Dermis microvascular lymphatic vessel endothelial cell (primary cell): ENCODE measurements at places on chromosomes 7 and 10. TPM values are rescaled to one million over a fixed set of nuclear protein-coding genes. Genes with fewer than 3 reads are reported as not detected.

DNA sequence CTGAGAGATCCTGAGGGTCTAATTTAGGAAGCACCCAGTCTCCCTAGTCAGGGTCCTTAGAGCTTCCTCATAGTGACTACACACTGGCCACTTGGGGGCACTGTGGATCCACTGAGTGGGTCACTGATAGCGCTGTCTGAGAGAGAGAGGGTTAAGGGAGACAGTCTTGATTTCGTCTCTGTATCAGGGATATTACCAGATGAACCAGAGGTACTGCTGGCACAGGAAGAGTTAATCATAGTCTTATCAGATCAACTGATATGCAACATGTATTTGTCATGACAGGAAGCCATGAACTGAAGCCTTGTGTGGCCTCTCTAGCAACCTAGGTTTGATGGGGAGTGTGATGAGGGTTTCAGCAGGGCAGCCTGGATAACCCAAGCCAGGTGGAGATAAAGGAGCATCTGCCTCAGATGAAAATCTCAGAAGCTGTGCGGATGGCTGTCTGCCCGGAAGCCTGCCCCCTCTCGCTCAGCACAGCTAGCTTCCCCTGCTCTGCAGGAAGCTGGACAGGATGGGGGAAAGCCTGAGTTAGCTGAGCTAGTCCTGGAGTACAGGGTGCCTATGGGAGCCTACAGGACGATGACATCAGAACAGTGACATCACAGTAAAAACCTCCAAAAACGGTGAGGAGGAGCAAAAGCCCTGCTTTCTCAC is 214.0 kb upstream of the PRSS1 start:
- DNase-seq = peak; percentile 84

Gene WASHC2C
- 24.5 and 26.6 TPM in 2 replicates for total RNA-seq

DNA sequence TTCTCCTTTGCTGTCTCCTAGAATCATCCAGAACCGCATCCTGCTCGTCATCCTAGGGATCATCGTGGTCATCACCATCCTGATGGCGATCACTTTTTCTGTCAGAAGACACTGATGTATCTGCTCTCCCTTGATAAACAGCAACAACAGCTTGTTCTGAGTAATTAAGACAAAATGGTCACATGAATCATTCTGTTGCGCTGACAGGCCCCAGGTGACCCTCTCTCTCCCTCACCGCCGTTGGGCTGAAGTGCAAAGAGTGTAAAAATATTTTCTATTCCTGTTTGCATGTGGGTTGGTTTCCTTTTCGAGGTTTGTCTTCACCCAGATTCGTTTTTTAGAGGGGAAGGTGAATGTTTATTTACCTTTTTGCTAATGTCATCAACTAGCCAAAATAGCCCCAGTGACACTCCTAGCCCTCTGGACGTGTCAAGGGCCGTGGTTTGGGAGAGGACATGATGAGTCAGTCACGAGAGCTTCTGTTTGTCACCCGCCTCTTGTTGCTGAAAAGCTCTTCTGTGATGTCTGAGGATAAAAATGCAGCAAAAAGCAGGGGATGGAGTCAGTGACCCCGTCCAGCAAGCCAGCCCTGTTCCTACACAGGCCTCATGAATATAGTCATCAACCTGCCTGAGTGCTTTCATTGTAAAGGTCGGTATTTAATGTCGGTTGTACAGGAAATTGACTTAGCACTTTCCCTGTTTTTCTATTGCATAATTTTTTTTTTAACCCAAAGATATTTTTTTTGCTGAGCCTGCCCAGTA is 134.6 kb upstream of the TCF7L2 start:
- peak; percentile 77 for DNase-seq

- DNase-seq = no peak
These were observed 3.6 kb upstream of the TBC1D12 start for GRCh38 chr10:94398762-94399161.

Gene PRLHR
- total RNA-seq = not detected in 2 replicates

- no peak for DNase-seq
These were observed 39.5 kb downstream of the GALNT17 start for GRCh38 chr7:71171476-71171875.

- no peak for DNase-seq
These were observed 335.6 kb downstream of the ADK start for GRCh38 chr10:74486659-74487058.

- no peak for DNase-seq
These were observed 166.1 kb downstream of the PRKAG2 start for GRCh38 chr7:151710646-151711434.

DNA sequence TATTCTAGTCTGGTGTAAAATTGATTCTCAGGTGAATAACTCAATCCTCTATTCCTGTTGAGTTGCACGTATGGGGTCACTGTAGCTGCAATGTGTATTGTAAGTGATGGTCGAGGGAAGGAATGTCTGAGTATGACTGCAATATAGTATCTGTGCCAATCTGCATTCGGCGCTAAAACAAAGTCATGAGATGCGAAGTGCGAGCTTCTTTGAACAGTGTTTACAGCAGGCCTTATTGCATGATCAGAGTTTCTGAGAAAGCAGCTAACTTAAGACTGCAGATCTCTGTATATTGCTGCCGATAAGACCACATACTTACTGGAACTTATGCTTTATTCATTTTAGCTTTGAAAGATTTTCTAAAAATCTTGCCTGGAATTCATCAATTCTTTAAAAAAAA is 341.7 kb upstream of the BMPER start:
- no peak for DNase-seq

GRCh38 chr7:117405519-117405918 is 21.8 kb downstream of the ASZ1 start:
- DNase-seq = no peak

DNA sequence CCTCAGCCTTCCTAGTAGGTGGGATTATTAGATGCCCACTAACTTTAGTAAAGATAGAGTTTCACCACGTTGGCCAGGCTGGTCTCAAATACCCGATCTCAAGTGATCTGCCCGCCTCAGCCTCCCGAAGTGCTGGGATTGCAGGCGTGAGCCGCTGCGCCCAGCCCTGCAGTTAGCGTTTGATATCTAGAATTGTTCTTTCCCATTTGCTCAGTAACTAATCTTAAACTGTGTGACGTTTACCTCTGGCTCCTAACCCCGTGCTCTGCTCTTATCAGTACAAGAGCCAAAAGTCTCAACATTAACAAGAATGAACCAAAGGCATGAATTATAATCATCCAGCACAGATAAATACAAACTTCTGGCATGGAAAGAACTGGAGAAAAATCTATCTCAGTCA is 47.4 kb downstream of the IGF2BP3 start:
- no peak for DNase-seq

Gene POM121C
- total RNA-seq = 4.5 and 7.0 TPM in 2 replicates

Gene AKR1C2
- 22.7 and 53.6 TPM in 2 replicates for total RNA-seq

Gene IFIT1B
- not detected in 2 replicates for total RNA-seq

Gene HPSE2
- under 0.01 TPM in 1 of 2 replicates, not detected in the other for total RNA-seq

- DNase-seq = no peak
These were observed 115.9 kb downstream of the TCERG1L start for GRCh38 chr10:131195558-131196159.

GRCh38 chr7:7639847-7640220 is 718 bp upstream of the UMAD1 start:
- peak; percentile 33 for DNase-seq

DNA sequence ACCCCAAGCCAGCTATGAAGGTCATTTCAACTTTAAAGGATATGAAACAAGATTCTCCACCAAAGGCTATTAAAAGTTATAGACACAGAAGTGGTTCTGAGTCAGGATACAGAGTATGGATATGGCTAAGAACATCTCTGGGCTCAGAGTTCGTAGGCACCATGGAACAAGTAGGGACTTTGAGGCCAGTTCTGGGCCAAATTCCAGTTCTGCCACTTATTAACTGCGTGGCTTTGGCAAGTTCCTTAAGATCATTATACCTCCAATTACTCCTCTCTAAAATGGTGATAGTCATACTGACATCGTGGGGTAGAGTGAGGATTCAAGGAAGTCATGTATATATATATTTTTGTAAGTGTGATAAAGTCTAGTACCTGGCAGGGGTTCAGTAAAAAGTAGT is 105.8 kb upstream of the NFE2L3 start:
- no peak for DNase-seq

GRCh38 chr10:7260412-7260900 is 150.4 kb downstream of the SFMBT2 start:
- peak; percentile 46 for DNase-seq

GRCh38 chr10:121245754-121246153 is 352.5 kb downstream of the FGFR2 start:
- DNase-seq = no peak

Gene FAM237B
- total RNA-seq = not detected in 2 replicates

DNA sequence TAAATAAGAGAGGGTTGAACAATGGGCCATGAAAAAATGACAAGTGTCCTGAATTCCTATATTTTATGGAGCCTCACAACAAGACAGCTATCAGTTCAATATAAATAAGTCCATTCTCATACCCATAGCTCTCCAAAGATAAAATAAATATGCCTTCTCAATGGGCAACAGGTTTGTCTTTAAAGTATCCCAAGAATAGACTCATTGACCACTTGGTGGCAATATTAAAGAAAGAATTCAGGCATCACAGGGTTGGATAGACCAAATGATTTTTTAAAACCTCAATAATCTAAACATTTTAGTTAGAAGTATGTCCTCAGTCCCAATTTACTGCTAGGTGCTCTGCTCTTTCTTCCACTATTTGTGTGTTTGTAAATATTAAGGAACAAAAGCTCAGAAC is 165.1 kb upstream of the WNT16 start:
- DNase-seq = no peak

DNA sequence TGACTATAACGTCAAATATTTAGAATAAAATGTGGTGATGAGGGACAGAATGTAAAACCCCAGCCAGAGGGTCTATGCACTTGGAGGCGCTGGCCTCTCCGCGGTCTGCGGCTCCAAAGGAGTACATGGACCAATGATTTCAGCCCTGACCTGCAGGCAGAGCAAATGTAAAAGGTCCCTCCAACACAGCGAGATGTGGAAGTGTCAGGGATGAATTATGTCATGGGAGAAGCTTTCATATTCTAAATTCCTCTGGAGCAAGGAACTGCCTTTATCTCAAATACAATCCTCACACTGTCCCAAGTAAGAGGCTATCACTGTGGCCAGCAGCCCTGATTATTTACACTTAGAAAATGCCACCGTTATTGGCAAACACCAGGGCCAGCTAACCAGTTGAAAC is 139.4 kb downstream of the GFRA1 start:
- no peak for DNase-seq

Gene CLDN4
- under 0.01 and 0.25 TPM in 2 replicates for total RNA-seq

GRCh38 chr7:30029696-30030095 is 1.5 kb downstream of the PLEKHA8 start:
- no peak for DNase-seq

DNA sequence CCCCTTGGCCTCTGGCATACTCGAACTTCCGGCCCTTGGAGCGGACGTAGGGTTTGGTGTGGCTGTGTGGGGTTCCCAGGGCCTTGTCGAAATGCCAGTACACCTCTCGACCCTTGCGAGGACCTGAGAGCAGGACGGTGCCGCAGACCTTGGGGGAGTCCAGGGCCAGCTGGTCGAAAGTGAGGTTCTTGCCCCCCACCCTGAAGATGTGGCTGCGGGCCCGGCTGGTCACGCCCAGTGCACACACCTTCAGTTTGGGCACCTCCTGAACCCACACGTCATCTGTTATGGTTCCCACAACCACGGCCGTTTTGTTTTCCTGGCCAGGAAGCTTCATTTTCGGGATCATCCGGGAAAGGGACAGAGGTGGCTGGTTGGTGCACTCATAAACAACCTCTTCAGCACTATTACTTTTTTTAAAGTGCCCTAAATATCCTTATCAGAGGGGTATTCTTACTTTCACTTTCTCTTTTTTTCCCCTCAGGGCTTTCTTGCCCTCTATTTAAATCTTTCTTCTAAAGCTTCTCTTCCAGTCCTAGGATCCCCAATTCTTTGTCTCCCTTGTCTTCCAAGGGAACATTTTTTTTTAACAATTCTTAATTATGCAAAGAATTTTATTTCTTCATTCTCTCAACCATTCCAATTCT is 44.9 kb upstream of the FAM3C start:
- DNase-seq = peak; percentile 72

DNA sequence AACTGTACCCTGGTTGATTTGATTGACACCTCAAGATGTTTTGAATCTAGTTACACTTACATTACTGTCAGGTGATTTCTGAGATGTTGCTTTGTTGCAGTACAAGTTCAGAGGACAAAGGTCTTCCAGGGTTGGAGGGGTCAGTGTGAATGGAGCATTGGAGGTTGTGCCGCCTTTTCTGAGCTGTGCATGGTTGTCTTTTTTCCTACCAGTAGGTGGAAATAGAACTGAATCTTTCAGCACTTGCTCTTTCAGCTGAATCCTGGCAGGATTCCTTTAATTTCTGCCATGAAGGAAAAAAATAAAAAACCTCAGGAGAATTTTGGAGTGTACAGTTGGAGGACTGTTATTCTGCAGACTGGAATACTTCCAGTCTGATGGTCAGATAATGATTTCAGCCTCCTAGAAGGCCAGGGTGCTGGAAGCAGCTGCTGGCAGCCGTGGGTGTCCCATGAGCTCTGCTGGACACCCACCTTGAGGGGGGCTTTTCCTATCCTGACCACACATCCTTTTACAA is 82.7 kb downstream of the PLCE1 start:
- DNase-seq = peak; percentile 68
